ENCODE measurements at places on chromosomes 2 and 18.

DNA sequence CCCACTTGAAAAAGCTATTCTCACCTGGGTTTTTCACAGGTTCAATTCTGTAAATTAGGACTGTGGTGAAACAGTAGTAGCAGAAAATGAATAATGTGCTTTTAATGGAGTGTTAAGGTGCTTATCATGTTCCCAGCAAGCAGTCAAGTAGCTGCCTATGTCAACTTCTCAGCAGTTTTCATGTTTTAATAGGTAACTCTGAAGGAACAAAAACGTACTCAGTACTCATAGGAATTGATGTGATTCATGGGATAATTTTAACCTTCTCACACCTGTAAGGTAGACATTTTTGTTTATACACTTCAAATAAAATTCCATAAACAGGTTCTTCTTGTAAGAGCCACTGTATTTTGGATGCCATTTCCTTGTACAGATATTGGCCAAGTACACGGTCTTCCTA is 801.6 kb downstream of the MBD2 start:
- DNase-seq = no peak

GRCh38 chr2:219460424-219460926 is 25.8 kb downstream of the SPEG start:
- DNase-seq = no peak

- no peak for DNase-seq
Observed at GRCh38 chr2:161332371-161332967, 24.2 kb downstream of the PSMD14 start.

GRCh38 chr18:54964741-54965140 is 5.5 kb upstream of the CCDC68 start:
- DNase-seq = no peak

DNA sequence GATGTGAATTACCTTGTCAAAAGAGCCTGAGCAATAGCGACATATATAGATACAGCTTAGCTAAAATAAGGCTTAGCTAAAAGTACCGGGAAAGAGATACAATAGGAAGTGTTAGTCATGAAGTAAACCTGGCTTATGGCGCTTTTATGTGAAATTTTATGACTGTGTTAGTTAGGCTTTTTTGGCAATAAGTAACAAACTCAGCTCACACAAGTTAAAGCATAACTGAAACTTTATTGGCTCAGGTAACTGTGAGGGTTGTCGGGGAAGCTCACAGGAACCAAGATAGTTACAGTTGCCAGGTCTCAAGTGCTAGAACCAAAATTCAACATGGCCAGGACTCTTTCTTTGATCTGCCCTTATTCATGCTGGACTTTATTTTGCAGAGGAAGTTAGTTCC is 925.0 kb upstream of the GYPC start:
- no peak for DNase-seq

GRCh38 chr2:100616841-100617390 is 54.1 kb downstream of the PDCL3 start:
- no peak for DNase-seq

Data from activated naive CD4-positive, alpha-beta T cell (primary cell).